NCI-H2227 treated with DMSO at 0.1 percent for 48 hours (cell line): ENCODE measurements at places on chromosomes 2 and 18.

DNA sequence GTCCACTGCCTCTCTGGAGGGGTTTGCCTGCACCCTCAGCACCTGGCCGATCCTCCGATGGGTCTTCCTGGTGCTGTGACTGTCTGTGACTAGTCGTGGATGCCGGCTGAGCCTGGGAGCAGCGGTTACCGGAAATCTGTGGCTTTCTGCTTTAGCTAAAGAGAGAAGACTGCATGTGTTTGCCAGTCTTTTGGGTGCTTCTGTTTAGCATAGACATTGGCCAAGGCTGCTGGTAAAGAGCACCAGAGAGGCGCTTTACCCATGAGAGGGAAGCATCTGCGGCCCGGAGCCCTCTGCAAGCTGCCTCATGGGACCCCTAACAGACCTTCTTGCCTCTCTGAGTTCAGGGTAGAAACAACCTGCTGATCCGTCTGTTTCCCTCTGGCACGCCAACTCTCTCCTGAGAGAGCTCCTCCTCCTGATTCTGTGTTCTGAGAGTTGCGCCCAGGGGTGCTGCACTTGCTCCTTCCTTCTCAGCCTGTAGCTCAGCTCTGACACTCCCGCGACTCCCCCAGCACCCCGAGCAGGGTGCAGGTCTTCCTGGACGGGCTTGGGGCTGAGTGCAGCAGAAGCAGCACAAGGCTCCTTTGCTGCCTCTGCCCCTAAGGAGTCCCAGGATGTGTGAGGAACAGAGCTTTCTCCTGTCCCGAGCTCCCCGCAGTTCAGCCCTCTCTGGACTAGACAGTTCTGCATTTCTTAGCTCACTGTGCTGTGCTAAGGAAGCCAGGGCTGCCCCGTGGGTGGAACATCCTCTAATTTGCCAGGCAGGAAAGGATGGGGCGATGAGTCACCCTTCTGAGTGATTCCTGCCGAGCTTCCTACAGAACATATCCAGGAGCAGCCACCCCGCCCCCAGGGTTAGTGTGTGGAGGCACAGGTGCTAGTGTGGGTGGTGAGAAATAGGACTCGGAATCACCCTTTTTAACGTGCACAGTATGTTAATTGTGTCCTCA is 203.2 kb downstream of the SH3RF3 start:
- peak; percentile 56 for DNase-seq

- no peak for DNase-seq
Measured at GRCh38 chr18:41059126-41059415, 896.0 kb upstream of the PIK3C3 start.

- no peak for DNase-seq
Measured at GRCh38 chr2:159677654-159678053, 34.7 kb upstream of the MARCHF7 start.

GRCh38 chr2:56292951-56293350 is 109.2 kb downstream of the CCDC85A start:
- DNase-seq, result no peak

- no peak for DNase-seq
Measured at GRCh38 chr2:129801575-129801974, 177.9 kb upstream of the RAB6C start.

- no peak for DNase-seq
Measured at GRCh38 chr2:207139552-207139951, 26.2 kb downstream of the KLF7 start.

DNA sequence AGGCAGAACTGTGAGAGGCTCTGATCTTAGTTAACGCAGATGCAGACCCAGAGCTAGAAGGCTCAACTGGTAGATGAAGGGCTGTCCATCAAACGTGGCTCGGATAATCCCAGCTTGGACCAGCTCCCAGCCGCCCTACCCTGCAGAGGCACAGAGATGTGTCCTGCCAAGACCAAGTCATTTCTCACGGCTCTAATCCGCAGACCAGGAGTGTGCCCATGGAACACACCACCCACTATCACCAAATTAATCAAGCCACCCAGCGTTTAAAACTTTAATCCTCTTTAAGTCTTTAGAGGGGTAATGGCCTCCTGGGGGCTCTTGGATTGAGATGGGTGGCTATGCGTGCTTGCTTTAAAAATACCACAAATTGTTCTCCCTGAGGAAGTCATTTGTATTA is 17.5 kb downstream of the LYPD1 start:
- DNase-seq, result no peak

DNA sequence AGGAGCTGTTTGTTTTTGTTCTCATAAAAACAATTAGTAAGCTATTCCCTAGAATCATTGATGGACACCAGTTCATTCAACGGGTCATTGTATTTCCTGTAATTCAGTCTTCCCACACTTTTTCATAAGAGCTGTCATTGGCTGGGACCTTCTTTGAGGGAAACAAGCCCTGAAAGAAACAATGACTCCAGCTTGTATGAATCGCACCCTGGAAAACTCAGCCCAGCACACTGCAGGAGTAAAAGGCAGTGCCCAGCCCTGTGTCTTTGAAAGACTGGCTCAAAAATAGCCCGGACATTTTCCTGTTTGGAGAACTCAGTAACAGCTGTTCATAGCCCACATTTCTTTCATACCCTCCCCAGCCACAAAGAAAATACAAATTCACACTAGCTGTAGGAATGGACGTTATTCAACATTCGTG is 81.5 kb downstream of the NCKAP5 start:
- no peak for DNase-seq

DNA sequence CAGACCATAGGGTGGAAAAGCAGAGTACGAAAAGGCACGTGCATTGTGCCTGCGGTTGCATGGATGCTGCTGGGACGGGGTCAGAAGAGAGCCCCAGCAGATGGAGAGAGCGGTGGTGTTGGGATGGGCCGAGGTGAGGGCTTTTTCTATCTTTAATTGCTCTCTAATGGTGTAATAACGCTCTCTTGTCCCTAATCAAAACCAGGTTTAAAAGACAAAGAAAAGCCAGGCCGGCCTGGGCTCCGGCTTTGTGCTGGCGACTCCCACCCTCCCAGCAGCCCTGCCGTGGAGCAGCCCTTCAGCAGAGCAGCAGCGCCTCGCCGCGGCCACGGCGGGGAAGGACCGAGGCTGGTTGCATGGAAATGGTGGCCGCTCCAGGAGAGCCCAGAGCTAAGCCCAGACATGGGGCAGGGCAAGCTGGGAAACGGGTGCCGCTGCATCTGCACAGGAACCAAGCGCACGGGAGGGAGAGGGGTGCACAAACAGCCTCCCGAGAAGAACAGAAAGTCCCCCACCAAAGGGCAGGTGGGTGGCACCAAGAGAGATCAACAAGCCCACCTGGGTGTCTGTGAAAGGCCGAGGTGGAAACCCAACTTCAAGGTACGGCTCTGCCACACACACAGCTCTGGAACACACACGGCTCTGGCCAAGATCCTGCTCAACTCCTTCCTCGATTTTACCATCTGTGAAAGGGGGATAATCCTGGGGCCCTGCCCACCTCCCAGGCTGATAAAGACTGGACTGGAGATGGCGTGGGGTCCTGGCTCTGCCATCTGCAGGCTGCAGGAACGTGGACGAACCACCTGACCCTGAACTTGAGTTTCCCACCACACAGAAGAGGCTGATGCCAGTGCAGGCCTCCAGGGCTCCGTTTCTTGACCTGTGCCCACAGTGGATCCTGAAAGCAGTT is 15.0 kb downstream of the HS1BP3 start:
- DNase-seq, result peak; percentile 84

DNA sequence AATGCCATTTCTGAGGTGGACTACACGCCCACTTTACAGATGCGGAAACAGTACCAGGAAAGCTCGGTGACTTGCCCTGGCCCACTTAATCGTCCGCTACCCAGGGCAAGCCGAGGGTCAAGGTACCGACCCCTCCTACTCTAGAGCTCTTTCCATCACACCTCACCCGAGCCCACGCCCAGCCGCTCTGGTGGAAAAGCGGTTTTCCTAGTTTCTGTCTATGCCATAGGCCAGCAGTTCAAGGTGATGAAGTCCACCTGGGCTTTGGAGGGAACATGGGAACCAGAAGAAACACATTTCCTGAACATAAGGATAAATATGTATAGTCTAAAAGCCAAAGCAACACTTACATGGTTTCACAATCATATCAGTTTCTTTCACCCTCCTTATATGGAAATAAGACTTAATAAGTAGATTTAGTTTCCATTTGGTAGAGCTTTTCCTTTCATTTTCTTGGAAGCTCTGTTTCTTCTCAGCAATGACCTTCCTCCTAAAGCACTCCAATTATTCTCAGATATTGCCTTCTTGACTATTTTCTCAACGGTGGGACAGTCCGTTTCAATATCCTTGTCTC is 567 bp downstream of the VWA3B start:
- DNase-seq, result no peak

- DNase-seq, result no peak
Measured at GRCh38 chr2:127646487-127647241, 711 bp downstream of the GPR17 start.

- DNase-seq, result no peak
Measured at GRCh38 chr2:168766600-168766999, 35.8 kb upstream of the NOSTRIN start.

GRCh38 chr18:6396276-6396675 is 18.4 kb downstream of the L3MBTL4 start:
- no peak for DNase-seq

GRCh38 chr2:226183550-226183949 is 616.1 kb downstream of the IRS1 start:
- DNase-seq, result no peak

DNA sequence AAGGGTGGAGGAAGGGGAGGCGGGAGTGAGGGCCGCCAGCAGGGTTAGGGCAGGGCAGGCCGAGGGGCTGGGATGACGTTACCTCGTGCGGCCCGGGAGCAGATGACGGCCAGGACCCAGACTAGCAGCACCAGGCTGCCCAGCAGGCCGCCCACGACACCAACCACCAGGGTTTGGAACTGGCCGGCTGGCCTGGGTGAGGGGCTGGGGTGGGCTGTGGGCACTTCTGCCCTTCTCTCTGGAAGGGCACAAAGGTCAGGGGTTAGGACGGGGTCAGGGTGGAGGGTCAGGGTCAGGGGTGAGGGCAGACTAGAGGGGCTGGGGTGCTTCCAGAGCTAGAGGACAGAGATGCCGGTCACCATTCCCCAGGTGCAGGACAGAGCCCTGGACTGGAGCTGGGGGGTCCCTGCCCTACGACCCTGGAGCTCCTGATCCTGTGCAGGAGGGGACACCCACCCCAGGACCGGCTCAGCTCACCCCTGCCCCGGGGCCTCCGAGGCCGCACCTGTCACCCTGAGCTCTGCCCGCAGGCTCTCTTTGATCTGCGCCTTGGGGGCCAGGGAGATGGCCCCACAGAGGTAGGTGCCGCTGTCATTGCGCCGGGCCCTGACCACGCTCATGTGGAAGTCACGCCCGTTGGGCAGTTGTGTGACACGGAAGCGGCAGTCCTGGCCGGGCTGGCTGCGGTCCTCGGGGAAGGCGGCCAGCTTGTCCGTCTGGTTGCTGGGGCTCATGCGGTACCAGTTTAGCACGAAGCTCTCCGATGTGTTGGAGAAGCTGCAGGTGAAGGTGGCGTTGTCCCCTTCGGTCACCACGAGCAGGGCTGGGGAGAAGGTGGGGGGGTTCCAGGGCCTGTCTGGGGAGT is 6.3 kb downstream of the PDCD1 start:
- DNase-seq, result no peak
